ENCODE measurements at places on chromosomes 7 and 10. TPM values are rescaled to one million over a fixed set of nuclear protein-coding genes. Genes with fewer than 3 reads are reported as not detected.

The NOD1 gene
- 9.6 TPM for polyA plus RNA-seq

The DGKI gene
- polyA plus RNA-seq = 0.37 TPM

DNA sequence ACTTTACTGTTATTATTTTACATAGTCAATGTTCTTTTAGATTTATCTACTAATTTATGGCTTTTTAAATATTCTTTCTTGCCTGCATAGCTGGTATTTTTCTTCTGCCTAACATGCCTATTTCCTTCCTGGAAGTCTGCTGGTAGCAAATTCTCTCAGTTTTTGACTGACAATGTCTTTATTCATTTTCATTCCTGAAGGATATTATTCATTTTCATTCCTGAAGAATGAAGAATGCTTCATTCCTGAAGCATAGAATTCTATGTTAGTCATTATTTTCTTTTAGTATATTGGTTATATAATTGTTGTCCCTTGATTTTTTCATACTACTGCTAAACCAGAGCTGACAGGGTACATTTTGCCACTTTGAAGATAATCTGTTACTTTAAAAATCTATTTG lies 41.8 kb downstream of the TMEM168 start:
- no peak for DNase-seq

The DOCK1 gene
- polyA plus RNA-seq = 30.7 TPM

DNA sequence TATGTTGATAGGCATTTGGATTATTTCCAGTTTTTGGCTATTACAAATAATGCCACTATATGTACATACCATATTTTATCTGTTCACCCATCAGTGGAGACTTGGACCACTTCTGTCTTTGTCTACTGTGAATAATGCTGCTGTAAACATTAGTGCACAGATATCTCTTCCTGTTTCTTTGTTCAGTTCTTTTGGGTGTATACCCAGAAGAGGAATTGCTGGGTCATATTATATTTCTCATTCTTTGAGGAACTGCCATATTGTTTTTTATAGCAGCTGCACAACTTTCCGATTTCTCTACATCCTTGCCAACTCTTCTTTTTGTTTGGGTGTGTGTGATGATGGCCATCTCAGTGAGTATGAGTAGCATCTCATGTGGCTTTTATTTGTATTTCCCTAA lies 218.0 kb downstream of the LRMDA start:
- no peak for DNase-seq

Data from muscle of arm (tissue), 14 donors.